ENCODE measurements at places on chromosomes 5 and 9.

DNA sequence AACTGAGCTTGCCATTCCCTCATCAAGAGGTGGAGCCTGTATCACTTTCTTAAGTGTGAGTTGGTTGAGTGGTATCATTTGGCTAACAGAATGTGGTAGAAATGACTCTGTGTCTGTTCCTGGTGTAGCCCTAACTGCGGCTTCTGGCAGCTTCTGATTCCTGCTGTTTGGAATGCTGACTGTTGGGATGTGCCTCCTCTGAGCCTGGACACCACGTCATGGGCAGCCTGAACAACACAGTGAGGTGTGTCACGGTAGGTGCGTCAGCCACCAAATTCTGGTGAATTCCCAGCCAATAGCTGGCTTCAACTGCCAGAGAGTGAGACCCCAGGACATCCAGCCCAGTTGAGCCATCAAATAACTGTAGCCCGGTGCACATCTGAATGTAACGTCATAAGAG is 6.1 kb upstream of the C9orf152 start:
- DNase-seq, result no peak

GRCh38 chr9:27276193-27277030 is 20.5 kb downstream of the EQTN start:
- DNase-seq, result no peak

DNA sequence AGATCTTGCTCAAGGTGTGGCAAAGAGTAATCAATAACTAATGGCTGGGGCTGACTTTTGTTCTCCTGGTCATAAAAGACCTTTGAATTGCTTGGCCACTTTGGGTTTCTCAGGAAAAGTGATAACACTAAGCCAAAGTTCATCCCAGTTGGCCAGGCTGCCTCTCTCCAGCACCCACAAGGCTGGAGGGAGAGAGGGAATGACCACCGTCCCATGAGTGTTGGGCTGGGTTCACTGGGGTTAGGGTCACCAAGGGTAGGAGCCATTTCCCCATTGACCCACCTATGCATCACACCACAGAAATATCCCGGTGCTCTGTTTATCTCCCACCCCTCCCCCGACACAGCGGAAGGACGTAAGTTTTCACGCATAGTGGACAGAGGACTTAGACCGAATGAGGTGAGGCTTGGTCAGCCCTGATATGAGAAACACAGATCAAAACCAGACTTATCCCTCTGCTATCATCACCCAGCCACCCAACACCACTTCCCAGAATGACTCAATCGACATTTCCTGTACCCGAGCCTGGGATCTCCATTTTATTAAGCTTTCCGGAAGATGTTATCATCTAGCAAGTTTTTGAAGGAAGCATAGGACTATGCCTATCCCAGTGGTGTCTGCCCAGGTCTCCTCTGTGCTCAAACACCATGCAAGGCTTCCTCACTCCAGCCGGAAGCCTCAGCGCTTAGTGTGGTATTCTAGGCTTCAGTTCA is 27.0 kb upstream of the PPARGC1B start:
- no peak for DNase-seq

- no peak for DNase-seq
Observed at GRCh38 chr5:80921026-80921425, 39.1 kb upstream of the RASGRF2 start.

DNA sequence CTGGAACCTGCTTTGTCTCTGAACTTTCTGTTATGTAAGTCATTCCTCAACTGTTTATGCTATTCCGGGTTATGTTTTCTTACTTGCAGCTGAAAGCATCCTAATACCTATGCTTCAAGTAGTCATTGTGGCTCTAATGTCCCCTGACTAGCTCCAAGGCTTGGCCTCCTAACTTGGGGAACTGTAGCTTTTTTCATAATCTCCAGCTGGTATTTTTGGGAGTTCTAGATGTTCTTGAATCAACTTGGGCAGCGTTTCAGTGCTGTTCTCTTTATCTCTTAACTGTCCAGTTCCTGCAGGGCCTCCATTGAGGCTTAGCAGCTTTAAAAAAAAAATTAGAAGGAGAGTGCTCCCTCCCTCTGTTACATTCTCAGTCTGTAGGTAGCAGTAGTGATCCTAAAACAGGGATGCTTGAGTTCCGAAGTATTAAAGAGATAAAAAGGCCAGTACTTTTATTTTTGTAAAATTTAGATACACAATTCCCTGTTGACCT is 100.0 kb upstream of the ACTBL2 start:
- no peak for DNase-seq

DNA sequence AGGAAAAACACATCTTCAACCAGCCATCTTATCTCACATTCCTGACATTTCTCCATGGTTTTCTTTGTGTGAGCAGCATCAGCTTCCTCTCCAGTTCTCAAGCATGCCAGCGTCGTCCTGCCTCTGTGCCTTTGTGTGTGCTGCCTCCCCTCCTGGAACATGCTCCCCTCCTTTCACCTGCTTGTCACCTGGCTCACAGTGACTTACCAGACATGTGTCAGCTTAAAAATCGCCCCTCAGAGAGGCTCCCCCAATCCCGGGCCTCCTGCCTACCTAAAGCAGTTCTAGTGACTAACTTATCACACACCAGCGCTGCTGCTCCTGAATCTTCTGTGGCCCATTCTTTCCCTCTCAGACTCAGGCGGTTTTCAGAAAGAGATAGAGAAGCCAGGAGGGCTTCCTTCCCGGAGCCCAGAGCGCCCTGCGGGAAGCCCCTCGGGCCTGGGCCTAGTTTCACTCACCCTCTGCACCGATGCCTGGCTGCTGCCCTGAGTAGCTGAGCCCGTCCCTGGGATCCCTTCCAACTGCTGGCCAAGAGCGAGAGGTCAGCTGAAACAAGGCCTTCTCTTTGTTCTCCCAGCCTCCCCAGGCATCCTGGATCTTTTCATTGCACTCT is 51.1 kb upstream of the MVB12B start:
- DNase-seq, result no peak

- no peak for DNase-seq
Observed at GRCh38 chr5:14110196-14110595, 32.9 kb upstream of the TRIO start.

DNA sequence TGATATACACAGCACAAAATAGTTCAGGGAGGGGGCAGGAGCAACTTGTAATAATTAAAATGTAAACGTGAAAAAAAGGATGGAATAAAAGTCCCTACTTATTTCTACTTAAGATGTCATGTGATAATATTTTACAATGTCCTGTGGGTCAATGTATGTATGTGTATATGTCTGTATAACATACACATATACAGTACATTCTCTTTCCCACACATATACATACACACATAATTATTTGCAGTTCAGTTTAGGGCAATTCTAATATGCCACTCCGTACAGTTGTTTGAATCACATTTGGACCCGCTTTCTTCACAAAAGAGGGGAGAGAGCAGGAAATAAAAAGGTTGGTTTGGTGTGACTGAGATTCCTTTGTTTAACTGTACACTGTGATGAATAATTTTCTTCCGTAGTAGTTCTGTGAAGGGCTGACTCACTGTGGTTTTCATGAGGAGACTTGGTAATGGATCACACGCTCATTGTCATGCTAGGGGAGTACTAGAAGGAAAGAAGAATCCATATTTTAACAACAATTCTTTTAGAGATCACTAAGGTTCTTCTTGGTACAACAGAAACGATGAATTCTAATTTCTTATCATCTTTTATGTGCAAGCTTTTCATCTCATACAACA is 26.2 kb upstream of the ACOT12 start:
- DNase-seq, result no peak

GRCh38 chr9:83062651-83063527 is at the start of gene RASEF:
Gene RASEF, minus strand, starts transcription at chr9:83063142. Its CDS starts 275 bp downstream, at chr9:83062867.
- DNase-seq, result peak; percentile 20

DNA sequence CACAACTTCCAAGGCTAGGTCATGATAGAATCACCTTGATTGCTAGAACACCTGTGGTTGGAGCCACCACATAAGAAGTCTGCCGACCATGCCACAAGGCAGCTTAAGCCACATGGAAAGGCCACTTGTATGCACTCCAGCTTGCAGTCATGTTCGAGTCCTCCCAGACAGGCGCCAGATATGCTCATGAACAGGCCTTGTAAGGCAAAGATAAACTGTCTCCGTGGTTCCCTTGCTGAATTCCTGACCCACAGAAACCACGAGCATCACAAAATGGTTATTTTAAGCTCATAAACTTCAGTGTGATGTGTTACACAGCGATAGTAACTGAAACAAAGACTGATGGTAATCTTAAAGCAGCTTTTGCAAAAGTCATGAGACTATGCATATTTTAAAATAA is 188.4 kb upstream of the DAPK1 start:
- no peak for DNase-seq

- no peak for DNase-seq
Observed at GRCh38 chr9:8628791-8629190, 829.2 kb upstream of the DMAC1 start.

DNA sequence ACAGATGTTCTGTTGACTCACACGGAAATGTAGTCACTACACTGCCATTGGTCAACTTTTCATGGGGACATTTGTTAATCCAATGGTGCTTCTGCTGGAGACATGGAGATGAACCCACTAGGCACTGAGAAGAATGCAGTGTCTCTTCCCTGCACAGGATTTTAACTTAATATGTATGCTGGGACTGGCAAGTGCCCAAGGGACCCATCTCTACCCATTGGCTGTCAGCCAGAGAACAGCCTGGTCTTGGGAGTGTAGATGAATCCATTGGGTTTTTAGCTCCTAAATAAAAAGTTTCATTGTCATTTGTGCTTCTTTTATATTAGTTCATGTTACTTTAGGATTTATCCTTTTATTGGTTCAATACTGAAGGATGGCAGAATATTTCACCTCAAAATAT is 195.8 kb upstream of the CDH6 start:
- no peak for DNase-seq

DNA sequence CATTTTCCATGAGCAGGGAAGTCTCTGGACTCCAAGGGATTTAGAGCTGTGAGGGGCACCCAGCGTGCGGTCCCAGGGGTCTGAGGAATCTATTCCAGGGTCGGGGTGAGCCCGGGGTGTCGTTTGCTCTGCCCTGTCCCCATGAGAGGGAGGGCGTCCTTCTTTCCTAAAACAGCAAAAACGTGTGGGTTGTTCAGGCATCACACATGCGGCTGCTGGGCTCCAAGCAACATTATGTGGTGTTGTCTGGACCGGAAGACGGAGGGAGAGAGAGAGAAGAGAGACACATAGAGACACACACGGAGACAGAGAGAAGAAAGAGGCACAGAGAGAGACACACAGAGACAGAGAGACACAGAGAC is 42.7 kb upstream of the COL5A1 start:
- DNase-seq, result no peak

- no peak for DNase-seq
Observed at GRCh38 chr9:127562841-127563401, 49.2 kb upstream of the STXBP1 start.

DNA sequence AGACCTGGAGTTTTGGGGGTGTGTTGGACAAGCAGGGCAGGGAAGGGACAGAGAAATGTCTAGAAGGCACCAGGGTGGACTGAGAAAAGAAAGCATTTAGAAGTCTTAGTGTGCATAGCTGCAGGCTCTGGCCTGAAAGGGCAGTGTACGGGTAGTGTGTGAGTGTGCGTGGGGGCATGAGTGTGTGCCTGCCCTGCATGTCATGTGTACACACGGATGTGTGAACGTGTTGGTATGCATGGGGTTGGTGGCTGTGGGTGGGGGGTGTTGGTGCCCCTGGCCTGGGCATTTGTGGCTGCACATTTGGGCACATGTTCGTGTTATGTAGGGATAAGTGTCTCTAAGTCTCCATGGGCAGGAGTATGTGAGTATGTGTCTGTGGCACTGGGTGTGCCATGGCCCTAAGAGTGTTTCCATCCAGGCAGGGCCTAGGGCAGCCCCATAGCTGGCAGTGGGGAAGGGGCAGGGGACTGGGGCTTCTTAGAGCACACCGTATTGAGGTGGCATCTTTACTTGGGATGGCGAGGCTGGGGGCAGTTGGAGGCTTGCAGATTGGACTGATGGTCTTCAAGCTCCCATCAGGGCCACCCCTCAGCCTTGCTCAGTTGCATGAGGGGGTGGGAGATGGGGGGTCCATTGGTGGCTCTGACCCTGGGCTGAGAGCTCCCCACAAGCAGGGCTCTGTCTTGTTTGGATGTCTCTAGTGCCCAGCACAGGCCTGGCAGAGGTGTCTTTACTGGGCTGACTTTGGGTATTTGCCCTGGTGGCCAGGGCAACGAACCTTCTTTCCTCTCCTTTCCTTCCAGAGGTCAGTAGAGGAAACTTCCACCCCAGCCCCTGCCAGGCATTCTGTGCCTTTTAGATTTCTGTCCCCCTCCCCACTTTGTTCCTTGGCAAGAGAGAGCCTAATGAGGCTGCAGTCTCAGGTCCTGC is 15.0 kb downstream of the PSD2 start:
- no peak for DNase-seq

DNA sequence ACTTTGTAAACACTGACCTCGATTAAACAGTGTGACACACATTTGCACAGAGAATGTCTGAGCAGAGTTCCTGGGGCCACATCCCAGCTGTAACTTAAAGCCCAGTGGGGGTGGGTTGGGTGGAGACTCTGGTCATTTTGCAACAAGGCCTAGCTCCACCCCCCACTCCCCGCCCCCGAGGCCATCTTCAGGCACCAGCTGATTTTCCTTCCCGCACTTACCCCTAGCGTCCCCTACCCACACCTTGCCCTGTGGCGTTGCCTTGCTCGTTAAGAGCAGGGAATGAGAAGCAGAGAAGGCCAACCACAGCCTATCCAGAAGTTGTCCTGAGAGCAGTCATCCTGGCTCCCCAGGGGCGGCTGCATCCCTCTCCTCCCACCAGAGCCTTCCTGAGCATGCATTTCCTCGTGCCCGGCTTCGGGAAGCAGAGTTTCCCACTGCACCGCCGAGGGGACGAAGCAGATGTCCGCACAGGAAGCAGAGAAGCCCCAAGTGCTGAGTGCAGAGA is 101.7 kb upstream of the SARDH start:
- DNase-seq, result no peak
